ENCODE measurements at places on chromosomes 1 and 21.

- no peak for DNase-seq
Observed at GRCh38 chr1:209601809-209602657, 18.5 kb downstream of the CAMK1G start.

GRCh38 chr1:6221210-6221784, 14.5 kb downstream of the ICMT start:
- no peak for DNase-seq

DNA sequence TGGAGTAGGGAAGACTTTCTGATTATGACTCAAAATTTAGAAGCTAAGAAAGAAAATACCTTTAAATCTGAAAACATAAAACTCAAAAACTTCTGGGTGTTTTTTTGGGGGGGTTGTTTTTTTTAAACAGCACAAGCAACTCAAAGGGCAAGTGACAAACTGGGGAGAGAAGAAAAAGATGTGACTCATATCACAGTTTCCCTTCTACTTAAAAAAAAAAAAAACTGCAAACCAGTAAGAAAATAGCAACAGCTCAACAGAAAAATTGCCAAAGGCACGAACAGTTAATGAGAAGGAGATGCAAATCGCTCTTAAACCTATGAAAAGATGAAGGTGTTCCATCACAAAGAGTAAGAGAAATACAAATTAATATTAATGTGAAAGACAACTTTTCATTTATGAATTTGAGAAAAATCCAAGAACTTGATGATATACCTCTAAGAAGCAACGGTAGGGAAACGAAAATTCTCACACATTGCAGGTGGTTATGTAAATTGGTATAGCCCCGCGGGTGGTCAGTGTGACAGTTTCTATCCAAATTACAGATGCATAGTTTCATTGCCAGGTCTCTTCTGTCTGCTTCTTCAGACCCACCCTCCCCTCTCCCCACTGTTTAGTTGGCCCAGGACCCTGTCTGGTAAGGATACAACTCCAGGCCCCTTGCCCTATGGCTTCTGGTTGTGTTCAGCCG, 9.0 kb downstream of the IFNAR2 start:
- DNase-seq = no peak

GRCh38 chr21:41566500-41567014, 58.6 kb upstream of the TMPRSS2 start:
- no peak for DNase-seq

- DNase-seq = no peak
Observed at GRCh38 chr21:40827509-40827908, 19.4 kb downstream of the DSCAM start.

GRCh38 chr21:34004974-34005373, 68.4 kb upstream of the MRPS6 start:
- no peak for DNase-seq

GRCh38 chr1:207944571-207944970, 33.6 kb upstream of the CD34 start:
- no peak for DNase-seq

DNA sequence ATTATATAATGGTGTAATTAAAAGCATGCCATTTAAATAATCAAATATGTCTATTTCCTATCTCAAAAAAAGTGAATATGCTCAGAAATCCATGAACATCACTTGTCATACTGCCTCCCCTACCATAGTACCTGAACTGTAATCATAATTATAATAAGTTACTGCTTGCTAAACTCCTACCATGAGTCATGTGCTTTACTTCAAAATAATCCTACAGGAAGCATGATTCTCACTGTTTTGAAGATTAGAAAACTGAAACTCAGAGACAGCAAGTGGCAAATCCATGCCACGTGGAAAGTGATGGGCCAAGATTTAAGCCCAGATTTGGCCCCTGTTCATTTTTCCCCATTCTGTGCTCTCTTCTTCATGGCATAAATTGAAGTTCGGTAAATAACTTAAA, 5.2 kb downstream of the LRRC7 start:
- DNase-seq = no peak

DNA sequence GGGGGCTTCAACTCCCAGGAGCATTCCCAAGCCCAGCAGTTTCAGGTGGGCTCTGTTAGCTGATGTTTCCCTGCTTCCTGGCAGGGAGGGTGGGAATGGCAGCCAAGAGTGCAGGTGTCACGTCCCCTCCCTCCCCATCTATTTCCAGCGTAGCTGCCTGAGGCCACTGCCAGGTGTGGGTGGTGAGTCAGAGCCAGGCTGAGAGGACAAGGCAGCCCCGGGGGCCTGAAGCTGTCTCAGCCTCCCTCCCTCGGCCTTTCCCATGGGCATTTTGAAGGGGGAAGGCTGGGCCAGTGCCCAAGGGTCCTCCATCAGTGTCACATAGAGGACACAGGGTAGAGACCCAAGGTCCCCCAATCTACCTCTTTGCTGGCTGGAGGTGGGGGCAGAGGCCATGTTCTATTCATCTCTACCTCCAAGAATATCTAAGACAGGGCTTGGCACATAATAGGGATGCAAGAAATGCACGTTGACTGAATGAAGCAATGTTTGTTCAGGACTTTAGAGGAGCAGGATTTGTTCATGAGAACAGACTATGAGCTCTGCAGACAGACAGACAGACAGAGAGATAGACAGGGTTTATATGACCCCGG, 34.4 kb upstream of the ID3 start:
- DNase-seq = no peak

DNA sequence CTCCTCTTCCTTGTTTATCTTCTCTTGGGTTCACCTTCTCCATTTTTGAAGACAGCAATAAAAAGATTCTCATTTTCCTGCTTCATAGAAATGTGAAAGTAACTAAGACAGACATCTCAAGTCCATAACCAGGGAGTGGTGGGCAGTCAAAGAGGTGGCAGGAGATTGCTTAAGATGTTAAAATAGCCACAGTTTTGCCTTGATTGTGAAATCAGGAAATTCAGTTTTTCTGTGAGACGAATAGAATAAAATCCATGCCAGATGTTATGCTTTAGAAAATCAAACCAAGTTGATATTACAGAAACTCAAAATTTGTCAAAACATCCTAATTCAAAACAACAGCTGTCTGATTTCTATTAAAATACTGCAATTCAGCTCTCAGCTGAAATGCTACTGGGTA, 57.2 kb downstream of the TNN start:
- no peak for DNase-seq

DNA sequence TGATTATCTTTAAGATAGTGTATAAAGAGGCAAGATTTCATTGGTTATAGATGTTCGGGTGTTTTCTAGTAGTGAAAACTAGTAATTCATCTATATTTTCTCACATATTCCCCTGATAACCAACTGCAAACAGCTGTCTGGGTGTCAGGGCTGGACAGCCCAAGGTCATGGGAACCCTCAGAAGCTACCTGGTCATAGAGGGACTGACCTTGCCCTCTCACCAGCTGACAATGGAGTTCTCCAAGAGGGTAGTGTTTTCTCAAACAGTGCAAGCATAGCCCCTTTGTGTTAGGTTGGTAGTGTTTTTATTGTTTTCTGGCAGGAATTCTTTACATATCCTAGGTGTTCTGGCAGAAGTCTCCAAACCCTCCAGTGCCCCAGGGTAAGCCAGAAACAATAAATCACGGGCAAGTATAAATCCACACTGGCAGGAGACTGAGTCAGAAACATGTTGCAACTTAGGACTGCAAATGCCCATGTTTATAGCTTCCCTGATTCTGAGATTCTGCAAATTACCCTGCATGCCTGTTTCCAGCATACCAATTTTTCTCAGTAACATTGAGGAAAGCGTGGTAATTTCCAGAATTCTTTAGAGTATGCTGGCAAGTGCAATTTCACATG, 82.8 kb upstream of the ATP1A1 start:
- DNase-seq = no peak

DNA sequence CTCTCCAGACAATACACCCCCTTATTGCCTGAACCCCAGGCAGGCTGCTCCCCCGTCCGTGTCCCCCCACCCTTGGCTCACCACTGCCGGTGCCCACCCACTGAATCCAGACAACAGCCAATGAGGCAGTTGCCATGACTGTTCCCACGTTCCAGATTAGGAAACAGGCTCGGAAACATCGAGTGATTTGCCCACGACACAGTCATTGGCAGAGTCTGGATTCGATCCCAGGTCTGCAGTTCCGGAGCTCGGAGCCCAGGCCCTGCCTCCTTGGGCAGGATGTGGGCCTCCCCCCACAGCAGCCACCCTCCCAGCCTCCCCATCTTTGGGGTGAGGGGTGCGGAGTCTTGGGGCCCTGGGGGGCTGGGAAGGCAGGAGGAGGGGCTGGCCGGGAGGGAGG, 20.3 kb upstream of the CLSTN1 start:
- DNase-seq = no peak

- no peak for DNase-seq
Observed at GRCh38 chr1:230781594-230781993, 34.4 kb downstream of the CAPN9 start.
